Activated CD4-positive, alpha-beta T cell treated with anti-CD3 and anti-CD28 coated beads, Interleukin-2, Interleukin-6, amounts not matched to agents 100 ng/mL and 50 ng/mL, durations not matched to agents 16 hours and 8 hours (primary cell): ENCODE measurements at places on chromosomes 2 and 18.
A peak's percentile ranks its signal among the peaks of the same experiment; 100 is the strongest.

GRCh38 chr2:236949089-236949905 lies 136.4 kb upstream of the COPS8 start:
- no peak for DNase-seq

DNA sequence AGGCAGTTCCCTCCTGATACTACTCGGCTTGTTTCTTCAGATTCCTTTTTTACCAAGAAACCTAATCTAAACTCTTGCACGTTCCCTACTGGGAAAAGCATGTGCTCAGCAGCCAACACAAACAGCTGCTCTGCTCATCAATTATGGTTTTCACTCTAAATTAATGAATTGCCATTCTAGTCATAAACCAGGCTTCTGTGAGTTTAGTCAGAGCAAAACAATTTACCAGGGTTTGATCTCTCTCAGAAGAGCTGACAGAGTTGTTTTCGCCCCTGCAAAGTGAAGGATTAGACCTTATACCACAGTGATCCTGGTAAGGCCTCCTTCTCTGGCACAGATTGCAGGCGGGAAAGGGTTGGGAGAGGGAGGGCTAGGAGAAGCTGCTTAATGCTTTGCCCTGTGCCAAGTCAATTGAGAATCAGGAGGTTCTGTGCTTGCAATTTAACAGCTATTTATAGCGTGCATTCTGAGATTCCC lies 57.2 kb downstream of the REEP1 start:
- DNase-seq: no peak

DNA sequence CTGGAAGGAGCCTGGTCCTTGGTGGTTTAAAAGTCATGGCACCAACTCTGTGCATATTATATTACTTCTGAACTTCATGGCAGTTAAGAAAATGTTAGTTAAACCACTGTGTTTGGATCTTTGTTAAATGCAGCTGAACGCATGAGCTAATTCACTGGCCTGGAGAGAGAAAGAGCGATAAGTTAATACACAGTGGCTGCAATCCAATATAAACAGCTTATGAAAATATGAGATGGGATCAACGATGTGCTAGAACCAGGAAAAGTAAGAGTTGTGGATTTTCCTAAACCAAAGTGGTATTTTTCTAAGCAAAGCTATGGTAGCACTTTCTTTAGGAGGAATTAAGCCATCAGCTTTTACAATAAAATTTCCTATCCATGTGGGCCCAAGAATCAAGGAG lies 326.7 kb downstream of the MTX2 start:
- no peak for DNase-seq

DNA sequence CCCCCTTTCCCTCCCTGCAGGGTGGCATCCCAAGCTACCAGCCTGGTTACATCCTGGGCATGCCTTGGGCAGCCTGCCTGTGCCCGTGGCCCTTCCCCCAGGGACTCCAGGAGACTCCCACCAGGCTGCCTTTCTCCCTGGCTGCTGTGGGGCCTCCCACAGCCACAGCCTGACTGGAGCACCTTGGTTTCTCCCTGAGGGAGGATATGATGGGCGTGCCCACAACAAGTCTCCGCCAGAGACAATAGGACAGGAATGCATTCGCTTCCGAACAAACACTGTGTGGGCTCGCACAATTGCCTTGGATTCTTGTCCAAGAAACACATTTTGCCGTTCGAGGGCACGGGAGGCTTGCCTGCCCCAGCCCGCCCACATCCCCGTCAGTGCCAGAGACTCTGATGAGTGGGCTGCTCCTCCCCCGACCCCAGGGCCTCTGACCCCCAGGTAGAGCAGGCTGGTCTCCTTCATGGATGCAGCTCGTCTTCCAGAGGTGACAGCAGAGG lies 102.1 kb downstream of the SMAD7 start:
- no peak for DNase-seq

GRCh38 chr18:21257386-21257785 lies 15.4 kb downstream of the GREB1L start:
- DNase-seq: no peak

DNA sequence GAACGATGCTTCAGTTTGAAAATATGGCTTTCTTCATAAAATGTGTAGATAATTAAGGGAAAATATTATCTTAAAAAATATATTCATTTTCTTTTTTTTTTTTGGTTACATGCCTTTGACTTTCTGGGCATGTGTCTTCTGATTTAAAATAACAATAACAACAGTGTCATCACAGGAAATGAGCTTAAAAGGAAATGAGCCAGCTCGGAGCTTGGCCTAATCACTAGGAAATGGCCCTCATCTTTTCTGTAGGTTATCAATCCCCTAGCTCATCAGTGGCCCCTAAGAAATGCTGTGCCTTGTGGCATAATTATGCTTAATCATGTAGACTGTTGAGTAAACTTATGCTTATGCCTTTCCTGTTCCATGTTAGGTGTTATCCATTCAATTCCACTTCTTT lies 141.8 kb upstream of the FHL2 start:
- no peak for DNase-seq

- no peak for DNase-seq
Measured at GRCh38 chr2:78411303-78411702, 614.2 kb upstream of the REG3G start.

- DNase-seq: no peak
Measured at GRCh38 chr2:217386041-217386440, 526.2 kb upstream of the TNP1 start.

DNA sequence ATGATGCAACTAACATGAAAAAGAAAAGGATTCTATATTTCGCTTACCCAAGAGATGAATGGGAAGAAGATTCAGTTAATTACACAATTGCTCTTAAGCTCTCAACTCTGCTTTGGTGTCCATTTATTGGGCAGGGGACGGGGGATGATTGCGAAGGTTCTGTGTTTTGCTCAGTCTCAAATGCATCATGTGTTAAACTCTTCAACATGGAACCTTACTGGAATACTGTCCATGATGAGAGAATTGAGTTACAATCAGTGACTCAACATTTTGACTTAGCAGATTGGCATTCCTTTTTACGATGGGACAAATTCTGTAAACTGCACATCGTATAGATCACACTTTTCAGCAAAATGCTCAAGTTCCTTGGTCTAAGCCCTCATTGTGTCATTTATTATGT lies 135.6 kb downstream of the RBMS1 start:
- DNase-seq: no peak

- DNase-seq: no peak
Measured at GRCh38 chr2:104638859-104639202, 215.1 kb upstream of the POU3F3 start.

- DNase-seq: no peak
Measured at GRCh38 chr2:108968619-108969018, 20.4 kb downstream of the EDAR start.

- peak; percentile 40 for DNase-seq
Measured at GRCh38 chr18:832085-832681, 20.1 kb upstream of the YES1 start.
